ENCODE measurements at places on chromosomes 12 and 14. TPM values are rescaled to one million over a fixed set of nuclear protein-coding genes. Genes with fewer than 3 reads are reported as not detected.

The ACVRL1 gene
- total RNA-seq = not detected

The PLEKHD1 gene
- not detected for total RNA-seq

The NXPH4 gene
- total RNA-seq = 0.41 TPM

The PPFIBP1 gene
- total RNA-seq = 6.6 TPM

The DCN gene
- not detected for total RNA-seq
